B cell (primary cell): ENCODE measurements at places on chromosomes 4 and X.

GRCh38 chrX:45187731-45188130 lies 12.9 kb downstream of the DIPK2B start:
- no peak for DNase-seq

DNA sequence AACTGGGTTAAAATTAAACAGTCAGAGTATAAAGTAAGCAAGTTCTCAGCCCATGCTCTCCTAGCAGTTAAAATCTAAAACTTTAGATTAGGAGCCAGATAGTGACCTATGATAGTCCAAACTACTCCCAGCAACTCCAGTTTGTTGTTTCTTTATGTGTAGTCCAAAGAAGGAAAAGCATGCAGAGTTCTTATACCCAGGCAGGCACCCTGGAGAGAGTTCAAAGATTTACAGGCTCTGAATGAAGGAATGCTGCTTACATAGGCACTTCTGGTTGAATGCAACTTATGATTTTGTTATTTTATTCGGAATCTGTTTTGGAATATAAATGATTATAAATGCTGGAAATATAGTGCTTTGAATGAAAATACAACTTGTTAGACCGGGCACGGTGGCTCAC lies 67.2 kb downstream of the GPAT3 start:
- no peak for DNase-seq

GRCh38 chrX:53050841-53051240 lies 2.3 kb downstream of the GPR173 start:
- DNase-seq: no peak

GRCh38 chr4:35364321-35364870 lies 879.9 kb downstream of the ARAP2 start:
- DNase-seq: no peak

DNA sequence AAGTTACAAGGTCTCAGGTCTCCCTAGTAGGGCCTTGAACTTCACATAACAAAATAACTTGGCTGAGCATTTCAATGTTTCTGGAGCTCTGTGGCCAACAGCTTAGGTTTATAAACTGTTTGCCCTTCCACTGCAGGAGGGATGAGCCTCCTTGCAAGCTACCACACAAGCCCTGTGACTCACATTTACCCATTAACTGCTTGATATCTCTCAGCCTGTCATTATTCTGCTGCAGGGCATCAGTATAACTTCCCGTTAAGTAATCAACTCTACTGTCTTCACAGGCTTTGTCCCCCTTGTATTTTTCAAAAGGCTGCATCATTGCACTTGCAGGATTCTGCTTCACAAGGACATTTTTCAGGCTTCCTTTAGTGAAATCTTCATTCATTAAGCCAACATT lies 151.7 kb upstream of the CXCL13 start:
- DNase-seq: no peak
